ENCODE measurements at places on chromosomes 6 and 20.

GRCh38 chr6:26561533-26562466 lies 23.6 kb downstream of the HMGN4 start:
- DNase-seq, result no peak

GRCh38 chr20:53580376-53581111 lies 13.1 kb downstream of the ZNF217 start:
- no peak for DNase-seq

DNA sequence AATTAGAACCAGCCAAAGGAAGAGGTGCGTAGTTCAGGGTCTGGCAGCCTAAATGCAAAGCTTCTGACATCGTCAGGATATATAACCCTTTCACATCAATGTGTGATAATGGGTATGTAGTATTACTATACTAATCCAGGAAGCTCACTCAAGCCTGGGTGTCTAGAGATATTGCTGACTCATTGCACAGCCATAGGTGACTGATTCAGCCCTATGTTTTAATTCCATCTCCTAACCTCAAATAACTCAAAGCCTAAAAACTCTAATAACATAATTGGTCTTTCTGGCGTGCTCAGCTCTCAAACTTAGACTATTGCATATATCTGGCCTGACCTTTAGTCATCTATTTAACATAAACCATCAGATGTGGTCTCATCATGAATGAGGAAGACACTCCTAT lies 658.4 kb downstream of the TBC1D32 start:
- DNase-seq, result no peak

- no peak for DNase-seq
Measured at GRCh38 chr6:47478233-47479139, 897 bp downstream of the CD2AP start.

DNA sequence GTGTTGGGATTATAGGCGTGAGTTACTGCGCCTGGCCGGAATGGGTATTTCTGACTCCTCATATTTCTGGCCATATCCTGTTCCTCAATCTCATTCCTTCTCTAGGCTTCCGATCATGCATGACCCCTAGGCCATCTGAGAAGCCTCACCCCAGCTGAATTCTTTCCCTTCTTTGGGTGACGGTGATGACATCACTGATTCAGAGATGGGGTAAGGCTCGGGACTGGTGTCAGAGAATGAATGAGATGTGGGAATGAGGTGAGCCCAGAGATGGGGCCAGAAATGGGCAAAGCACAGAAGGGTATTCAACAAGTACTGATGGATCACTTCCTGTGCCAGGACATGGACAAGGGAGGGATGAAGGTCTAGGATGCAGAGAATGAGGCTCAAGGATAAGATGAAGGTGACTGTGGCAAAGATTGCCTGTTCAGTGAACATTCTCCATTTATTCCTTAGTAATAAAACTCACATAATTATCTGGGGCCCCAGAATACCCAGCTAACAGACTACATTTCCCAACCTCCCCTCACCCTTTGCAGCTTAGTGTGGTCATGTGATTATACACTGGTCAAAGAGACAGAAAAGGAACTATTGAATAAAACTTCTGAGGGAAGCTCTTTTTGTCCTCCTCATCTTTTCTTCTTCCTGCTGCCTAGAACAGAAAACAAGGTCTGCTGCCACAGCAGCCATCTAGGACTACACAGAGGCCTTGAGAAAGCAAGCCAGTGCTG lies 39.6 kb downstream of the KIAA0319 start:
- no peak for DNase-seq

GRCh38 chr6:97963193-97963592 lies 680.2 kb upstream of the MMS22L start:
- no peak for DNase-seq

- DNase-seq, result no peak
Measured at GRCh38 chr20:24766143-24766527, 182.9 kb upstream of the CST7 start.
